ENCODE measurements at places on chromosomes 7 and 10.

DNA sequence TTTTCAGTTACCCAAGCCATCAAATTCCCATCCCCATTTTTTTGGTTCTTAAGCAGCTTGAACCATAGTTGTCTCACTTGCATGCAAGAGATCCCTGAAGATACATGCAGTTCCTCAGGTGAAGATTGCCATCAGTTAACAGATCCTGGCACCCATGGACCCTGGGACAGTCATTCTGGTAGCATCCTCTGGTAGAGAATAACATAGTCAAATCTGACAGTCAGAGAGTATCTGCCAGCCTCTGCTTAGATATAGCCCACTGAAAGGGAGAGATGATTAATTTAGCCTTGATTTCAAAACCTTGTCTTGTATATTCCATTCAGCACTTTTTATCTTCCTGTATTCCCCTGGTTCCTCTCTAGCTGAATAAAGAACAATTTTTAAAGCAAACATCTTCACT, 280.4 kb downstream of the KCNMA1 start:
- no peak for DNase-seq

DNA sequence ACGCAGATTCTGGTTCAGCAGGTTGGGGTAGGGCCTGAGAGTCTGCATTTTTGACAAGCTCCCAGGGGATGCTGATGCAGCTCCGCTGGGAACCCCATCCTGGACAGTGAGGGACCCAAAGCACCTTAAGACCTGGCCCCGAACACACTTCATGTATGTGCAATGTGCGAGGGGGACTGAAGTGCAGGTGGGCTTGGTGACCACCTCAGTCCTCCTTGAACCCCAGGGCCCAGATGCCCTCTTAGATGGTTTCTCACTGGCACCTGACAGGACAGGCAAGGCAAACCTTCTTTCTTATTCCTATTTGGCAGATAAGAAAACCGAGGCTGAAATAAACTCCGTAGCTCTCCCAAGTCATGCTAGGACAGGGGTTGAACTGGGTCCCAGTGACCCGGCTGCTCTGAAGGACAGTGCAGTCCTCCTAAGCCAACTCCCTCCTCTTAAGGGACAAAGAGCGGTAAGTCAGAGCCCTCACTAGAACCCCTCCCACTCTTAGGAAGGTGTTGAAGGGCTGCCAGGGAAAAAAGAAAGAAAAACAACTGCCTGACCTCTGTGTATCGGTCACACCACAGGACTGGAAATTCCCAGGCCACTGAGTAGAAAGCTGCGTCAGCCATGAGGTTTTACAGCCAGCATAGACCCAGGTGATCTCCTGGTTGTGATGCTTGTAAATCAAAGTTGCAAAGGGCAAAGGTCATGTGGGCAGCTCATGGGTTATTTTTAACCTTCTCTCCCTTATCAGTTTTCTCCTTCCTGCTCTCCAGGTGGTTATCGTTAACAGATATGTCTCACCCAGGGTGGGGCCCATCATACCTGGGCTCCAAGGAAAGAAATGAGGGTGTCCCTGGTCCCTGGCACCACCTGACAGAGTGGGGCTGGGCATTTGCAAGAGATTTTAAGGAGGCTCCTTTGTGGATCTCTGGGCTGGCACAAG, 90.9 kb upstream of the SMNDC1 start:
- DNase-seq, result no peak

DNA sequence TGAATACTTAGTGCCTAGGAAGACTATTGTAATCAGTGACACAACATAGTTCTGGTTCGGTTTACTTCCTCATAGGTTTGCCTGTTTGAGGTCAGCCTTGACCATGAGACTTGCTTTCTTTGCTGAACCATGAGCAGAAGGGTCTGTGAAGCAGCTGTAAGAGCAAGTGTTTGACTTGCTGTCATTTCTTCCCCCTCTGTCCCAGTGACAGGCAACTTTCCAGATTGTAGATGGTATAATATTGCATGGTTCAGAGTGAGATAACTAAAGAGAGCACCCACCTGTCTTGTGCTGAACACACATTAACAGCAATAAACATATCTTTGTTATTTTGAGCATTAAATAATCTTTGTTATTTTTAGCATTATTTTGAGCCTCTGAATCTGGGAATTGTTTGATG, 9.3 kb upstream of the RTKN2 start:
- no peak for DNase-seq

- DNase-seq, result no peak
These were observed 150.8 kb upstream of the NPS start for GRCh38 chr10:127398140-127398970.

GRCh38 chr10:66943590-66943989, 17.8 kb downstream of the LRRTM3 start:
- DNase-seq, result no peak
